T-helper 1 cell (primary cell): ENCODE measurements at places on chromosomes 1 and 21.

DNA sequence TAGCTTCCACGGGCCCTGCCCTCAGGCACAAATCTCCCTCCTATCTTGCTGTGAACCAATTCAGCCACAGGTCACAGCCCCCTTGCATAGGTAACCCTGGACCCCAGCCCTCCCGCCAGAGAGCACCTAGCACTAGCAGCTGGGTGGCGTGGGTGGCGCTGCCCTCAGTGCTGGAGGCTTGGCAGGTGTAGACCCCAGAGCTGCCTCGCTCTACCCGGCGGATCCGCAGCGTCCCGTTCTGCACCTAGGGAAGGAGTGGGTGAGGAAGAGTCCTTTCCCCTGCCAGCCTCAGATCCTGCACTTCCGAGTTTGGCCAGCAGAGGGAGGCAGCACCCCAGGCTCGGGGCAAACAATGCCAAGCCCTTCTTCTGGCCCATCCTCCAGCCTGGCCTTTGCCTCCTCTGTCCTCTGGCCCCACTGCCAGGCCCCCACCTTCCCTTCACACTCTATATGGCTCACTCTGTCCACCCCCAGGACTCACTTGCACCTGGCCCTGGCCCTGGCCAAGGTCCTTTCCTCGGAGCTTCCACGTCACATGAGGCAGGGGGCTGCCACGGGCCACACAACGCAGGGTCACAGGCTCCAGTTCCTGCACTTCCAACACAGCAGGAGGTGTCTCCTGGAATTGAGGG is 9.0 kb downstream of the IGSF9 start:
- peak; percentile 64 for DNase-seq

- no peak for DNase-seq
Observed at GRCh38 chr1:58618303-58618702, 41.3 kb upstream of the TACSTD2 start.

- no peak for DNase-seq
Observed at GRCh38 chr1:61135291-61135690, 52.9 kb downstream of the NFIA start.

- DNase-seq = peak; percentile 22
Observed at GRCh38 chr1:39091845-39092645, 65.9 kb downstream of the NDUFS5 start.

- no peak for DNase-seq
Observed at GRCh38 chr21:26813426-26813998, 31.7 kb downstream of the ADAMTS1 start.

GRCh38 chr1:239999170-239999569 is 92.5 kb upstream of the FMN2 start:
- DNase-seq = no peak

GRCh38 chr1:14242870-14243269 is 355.6 kb upstream of the KAZN start:
- no peak for DNase-seq

GRCh38 chr1:52928015-52928404 is 934 bp downstream of the SCP2 start:
- DNase-seq = no peak

DNA sequence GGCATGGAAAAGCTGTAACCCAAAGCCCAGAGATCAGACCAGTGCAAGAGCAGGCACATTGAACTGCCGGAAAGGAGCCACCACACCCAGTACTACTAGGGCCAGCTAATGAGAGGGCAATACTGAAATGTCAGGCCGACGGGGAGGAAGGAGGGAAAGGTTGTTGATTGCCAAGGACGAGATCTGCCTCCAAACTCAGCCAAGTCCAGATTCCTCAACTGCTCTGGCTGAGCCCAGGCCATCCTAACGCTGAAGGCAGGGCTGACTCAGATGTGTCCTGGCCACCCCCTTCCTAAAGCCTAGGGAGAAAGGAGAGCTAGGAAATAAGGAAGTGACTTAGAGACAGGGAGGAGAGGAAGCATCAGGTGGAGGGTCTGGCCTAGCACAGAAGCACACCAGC is 42.1 kb upstream of the IPO9 start:
- no peak for DNase-seq

DNA sequence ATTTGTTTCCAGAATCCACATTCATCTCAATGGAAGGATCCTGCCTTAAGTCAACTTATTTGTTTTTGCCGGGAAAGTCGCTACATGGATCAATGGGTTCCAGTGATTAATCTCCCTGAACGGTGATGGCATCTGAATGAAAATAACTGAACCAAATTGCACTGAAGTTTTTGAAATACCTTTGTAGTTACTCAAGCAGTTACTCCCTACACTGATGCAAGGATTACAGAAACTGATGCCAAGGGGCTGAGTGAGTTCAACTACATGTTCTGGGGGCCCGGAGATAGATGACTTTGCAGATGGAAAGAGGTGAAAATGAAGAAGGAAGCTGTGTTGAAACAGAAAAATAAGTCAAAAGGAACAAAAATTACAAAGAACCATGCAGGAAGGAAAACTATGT is 2.6 kb downstream of the GADD45A start:
- no peak for DNase-seq

- DNase-seq = peak; percentile 64
Observed at GRCh38 chr1:25549273-25550154, 6.1 kb downstream of the LDLRAP1 start.

DNA sequence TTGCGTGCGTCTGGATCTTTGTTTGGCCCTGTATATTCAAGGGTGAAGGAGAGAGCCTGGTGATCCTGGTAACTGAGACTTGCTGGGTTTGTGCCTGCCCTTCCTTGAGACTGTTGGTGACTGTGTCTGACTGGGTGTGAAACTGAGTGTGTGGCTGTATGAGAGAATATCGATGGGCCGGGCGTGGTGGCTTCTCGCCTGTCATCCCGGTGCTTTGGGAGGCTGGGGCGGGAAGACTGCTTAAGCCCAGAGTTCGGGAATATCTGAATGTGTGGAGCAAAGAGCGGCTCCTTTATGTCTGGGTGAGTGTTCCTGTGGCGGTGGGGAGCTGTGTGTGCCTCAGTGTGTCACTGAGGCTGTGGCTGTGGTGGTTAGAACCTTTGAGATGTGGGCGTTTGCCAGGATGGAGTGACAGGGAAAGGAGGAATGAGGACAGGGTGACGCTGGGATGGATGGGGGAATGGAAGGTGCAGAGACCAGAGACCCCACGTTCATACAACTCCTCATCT is 2.7 kb upstream of the MARCKSL1 start:
- no peak for DNase-seq

DNA sequence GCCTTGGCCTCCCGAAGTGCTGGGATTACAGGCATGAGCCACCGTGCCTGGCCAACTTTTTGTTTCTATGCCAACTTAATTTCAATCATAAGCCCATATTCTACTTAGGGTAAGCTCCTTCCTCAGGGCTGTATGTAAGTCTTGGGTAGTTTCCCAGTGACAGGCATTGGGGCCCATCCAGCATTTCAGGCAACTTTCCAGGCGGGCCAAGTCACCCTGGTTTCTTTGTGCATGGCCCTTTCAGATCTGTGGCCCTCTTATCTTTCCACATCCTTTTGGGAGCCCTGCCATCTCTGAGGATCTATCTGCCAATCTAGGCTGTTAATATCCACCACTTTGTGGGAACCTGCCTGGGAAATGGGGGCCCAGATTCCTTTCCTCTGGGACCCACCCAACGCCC is 58.7 kb downstream of the TNN start:
- no peak for DNase-seq

DNA sequence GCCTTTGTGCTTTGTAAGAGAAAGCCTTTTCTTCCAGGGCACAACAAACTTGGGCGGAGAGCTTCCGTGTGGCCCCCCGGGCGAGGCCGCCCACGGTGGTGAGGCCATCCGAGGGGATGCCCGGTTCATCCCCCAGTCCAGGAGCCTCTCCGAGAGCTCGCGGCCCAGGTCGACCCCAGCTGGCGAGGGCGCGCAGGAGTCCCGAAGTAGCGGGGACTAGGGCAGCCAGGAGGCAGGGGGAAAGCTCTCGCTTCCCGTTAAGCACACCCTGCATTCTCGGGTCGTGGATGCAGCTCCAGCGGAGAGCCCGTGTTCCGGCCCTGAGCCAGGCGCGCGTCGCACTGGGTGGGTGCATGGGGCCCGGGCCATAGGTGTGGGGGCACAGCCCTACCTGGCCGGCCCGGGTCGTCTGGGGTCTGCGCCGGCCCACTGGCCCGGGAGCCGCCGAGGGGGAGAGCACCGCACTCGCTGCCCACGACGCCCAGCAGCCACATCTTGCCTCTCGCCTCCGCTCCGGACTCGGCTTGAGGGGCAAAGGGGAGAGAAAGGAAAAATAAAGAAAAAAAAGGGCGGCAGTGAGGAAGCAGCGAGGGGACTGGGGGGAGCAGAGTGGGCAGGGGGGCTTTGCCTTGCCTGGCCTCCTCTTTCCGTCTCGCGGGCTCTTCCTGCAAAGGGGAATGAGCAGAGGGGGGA is 1.8 kb downstream of the RNF220 start:
- no peak for DNase-seq

GRCh38 chr1:3051270-3052268 is 17.4 kb upstream of the PRDM16 start:
- no peak for DNase-seq

DNA sequence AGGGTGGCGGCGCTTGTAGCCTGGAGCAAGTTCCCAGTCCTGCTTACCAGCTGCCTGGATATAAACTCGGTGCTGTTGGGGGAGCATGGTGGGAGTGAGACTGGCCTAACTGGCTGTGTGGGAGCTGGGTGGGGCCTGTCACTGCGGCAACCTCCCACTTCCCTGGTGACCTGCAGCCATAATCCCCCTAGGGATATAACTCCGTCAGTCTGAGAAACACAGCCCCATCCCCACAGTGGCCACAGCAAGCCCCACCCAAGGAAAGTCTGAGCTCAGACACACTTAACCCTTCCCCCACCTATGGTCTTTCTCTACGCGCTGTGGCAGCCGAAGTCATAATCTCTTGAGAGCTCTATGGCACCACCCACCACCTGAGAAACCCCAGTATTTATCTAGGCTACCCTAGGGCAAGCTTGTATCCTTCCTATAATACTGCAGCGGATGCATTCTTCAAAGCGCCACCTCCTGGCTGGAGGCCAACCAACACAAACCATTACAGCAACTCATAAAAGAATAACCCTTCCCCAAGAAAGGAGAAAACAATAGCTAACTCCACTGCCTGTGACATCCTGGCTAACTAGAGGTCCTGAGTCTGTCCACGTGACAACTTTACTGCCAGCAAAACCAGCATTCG is 57.4 kb downstream of the ZNF648 start:
- DNase-seq = no peak

DNA sequence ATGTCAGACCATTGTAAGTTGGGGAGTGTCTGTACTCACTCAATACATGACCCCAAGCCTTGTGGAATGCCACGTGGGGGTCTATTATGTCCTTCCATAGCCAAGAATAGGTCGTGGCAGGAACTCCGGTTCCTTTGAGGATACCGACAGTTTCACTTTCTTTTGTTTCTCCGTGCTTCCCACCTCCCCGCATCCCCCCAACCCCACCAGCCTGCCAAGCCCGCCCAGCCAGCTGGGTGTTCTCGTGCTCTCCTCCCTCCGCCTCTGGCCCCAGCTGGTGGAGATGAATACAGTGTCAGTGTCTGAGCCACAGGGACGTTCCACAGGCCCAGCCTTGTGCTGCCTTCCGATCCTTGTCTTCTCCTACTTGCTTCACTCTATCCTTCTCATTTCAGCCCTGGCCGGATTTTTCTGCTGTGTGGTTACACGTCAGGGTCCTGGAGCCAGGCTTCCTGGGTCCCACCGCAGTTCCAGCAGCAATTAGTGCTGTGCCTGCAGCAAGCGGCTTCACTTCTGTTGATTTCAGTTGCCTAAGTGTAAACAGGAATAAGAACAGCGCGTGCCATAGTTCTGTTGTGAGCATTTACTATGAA is 4.1 kb upstream of the AGTRAP start:
- no peak for DNase-seq

DNA sequence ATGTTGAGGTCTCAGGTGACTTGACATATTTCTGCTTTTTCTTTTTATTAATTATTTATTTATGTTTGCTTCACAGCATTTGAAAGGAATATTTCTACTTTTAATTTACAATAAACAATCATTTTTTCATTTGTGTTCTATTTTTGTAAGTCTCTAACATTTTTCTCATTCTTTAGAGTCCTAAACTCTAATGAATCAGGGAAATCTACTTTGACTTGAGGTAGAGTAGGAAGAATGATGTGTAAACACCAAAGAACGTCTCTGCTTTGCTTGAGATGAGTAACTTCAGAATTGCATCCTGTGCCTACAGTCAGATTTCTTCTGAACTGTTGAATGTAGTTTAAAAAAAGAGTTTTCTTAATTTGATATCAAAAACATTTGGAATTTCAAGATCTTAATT is 65.2 kb downstream of the CNST start:
- no peak for DNase-seq

DNA sequence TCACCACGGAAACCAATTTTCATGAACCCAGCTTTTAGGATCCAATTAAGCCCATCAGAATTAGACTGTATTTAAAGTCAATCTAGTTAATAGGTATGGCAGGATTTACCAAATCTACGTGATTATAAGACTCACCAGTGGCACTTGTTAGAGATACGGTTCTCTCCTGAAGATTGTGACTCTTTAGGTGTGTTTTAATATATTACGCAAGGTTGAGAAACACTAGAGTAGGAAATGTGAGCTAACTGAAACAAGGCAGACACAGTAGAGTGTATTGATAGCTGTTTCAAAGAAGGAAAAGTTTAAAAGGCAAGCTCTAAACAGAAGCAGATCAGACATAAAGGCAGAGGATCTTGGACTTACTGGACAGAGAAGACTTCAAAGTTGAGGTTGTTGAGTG is 11.2 kb upstream of the RPE65 start:
- DNase-seq = no peak

DNA sequence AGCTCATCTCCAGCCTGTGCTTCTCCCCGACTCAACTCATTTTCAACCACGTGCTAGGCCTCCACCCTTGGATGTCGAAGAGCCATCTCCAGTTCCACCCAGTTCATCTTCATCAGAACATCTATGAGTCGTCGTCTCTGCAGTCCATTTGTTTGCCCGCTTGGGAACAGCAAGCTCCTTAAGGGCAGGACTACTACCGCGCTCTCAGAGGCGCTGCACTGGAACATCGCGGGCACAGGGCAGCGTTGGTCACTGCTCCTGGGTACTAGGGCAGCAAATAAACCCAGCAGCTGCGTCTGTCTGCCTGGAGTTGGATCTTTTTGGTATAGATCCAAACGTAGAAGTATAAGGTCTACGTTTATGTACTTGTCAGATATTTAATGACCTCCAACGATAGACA is 478 bp upstream of the PRDM2 start:
- DNase-seq = no peak

DNA sequence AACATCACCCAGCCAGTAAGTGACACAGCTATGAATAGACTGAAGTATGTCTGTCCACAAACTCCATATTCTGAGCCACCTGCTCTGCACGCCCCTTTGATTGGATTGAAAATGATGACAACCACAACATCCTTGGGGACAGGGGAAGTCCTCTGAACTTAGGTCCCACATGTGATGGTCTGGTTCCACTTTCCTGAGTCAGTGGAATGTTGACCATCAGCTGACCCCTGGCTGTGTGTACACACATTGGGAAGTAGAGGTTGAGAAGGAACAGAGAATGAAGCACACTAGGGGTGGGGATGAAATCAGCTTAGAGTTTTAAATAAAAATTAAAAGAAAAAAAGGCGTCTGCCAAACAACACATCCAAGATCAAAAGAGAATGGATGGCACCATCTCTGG is 8.0 kb upstream of the DISP3 start:
- DNase-seq = no peak

GRCh38 chr1:198970916-198971315 is 332.1 kb downstream of the PTPRC start:
- DNase-seq = no peak
